ENCODE measurements at places on chromosomes 13 and 19.

- no peak for DNase-seq
Observed at GRCh38 chr13:93963266-93964145, 516.0 kb downstream of the DCT start.

GRCh38 chr13:24694907-24695306 is 14.7 kb downstream of the ATP12A start:
- no peak for DNase-seq

DNA sequence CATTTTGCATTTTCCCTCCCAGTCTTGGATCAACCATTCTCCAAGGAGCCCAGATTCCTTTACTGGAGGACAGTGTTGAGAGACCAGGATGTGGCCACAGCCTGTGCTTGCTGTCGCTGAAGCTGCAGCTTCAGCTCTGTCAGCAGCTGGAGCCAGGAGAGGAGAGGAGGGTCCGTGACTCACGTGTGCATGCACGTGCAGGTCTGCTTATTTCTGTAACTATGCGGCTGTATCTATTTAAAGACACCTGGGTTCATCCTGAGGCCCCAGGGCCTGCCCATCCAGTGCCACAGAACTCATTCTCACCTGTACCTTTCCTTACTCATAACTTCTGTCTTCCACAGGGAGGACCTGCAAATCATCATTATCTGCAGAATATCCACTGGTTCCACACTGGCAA is 8.2 kb upstream of the LAMP1 start:
- DNase-seq = no peak

- no peak for DNase-seq
Observed at GRCh38 chr13:91836553-91836952, 438.1 kb downstream of the GPC5 start.

DNA sequence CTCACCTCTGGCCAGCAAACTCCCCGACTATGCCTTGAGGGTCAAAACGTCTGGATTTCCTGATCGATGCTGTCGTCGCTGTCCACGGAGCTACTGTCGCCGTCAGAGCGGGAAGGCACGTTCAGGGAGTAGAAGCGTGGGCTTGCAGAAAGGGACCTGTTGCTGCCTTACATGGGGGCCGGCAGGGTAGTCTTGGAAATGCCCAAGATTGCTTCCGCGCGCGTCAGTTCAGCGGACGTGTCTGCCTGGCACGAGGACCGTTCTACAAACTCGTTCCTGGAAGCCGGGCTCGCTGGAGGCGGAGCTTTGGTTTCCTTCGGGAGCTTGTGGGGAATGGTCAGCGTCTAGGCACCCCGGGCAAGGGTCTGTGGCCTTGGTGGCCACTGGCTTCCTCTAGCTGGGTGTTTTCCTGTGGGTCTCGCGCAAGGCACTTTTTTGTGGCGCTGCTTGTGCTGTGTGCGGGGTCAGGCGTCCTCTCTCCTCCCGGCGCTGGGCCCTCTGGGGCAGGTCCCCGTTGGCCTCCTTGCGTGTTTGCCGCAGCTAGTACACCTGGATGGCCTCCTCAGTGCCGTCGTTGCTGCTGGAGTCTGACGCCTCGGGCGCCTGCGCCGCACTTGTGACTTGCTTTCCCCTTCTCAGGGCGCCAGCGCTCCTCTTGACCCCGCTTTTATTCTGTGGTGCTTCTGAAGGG is 15.4 kb downstream of the RB1 start:
- DNase-seq = no peak

DNA sequence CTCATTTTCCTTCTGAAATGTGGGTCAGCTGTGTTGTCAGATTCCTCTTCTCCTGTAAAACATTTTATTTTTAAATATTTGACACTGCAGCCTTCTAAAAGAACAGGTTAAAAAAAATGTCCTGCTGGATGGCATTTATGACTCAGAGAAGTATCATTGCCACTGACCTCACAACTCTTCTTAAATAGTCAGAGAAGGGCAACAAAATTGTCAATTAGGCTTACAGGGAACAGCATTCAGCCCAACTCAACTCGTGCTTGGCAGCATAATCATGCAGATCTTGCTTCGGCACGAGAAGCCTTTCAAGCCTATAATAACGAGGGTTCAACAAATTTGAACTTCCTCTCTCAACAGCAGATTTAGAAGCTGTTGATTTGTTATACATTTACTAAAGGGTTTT is 296.7 kb upstream of the DACH1 start:
- DNase-seq = no peak

DNA sequence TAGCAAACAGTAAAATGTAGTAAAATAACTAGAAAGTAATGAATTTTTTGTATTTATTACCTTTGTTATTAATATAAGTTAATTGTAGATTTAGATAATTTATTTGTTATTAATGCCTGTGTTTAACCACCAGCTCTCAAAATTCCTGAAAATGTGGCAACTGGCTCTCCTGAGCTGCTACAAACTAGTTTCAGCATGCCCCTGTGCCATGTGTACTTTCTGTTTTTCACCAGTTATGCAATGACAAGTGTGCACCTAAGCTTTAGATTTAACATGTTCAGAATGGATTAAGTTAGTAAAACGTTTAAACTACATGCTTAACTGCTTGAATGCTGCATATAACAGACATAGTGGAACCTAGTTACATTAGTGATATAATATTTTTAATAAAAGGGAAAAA is 88.1 kb downstream of the POSTN start:
- no peak for DNase-seq

- DNase-seq = no peak
Observed at GRCh38 chr13:36555151-36555986, 118.5 kb upstream of the SERTM1 start.

GRCh38 chr13:44420376-44421220 is 47.0 kb downstream of the SERP2 start:
- no peak for DNase-seq

DNA sequence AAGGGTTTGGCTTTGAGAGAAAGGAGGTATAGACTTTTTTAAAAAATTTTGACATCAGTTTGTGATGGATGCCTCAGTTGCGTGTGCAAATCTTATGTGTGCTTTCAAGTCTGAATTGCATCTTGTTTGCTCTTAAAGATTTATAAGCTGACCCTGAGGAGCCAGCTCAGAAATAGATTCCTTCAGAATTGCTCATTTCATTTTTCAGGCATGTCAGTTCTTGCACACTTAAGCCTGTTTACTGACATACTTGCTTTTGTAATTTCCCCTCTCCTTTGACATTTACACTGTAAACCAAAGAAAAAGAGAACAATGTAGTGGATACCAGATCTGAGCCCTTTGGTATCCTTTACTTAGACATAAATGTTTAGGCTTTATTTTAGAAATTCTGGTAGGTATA is 87.6 kb downstream of the RNF17 start:
- DNase-seq = no peak

DNA sequence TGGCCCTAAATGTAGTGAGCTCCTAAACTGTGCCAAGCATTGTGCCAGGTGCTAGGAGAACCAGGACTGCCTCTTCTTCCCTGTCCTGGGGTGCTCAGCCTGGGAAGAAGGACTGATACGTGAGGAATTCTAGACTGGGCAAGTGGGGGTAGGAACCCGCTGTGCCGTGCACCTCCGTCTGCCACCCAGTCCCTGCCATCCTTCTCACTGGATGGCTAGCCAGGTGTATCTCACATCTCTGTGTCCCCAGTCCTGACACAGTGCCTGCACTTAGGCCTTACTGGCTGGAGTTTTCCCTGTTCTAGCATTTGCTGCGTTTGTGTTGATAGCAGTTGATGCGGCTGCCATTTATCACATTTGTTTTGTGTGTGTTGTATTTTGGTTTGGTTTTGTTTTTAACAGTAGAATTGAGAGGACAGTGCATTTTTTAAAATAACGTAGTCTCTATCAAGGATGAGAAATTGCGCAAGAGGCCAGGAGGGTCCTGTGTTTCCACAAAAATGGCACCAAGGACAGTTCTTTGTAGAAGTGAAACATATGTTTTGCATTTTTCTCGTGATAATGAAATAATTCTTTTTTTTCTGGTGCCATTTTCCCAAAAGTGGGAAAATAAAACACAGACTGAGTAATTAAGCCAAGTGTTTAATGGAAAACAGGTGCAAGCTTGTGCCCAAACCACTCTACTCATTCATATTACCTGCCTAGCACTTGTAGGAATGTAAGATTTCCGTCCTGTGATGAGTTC is 4.7 kb upstream of the GPR183 start:
- DNase-seq = no peak

- DNase-seq = no peak
Observed at GRCh38 chr13:91155512-91156114, 191.9 kb upstream of the MIR17HG start.

Measured in stimulated activated CD8-positive, alpha-beta memory T cell treated with anti-CD3 and anti-CD28 coated beads, Interleukin-7, amount 100 ng/mL, for 4 hours (primary cell).